Activated CD4-positive, alpha-beta T cell treated with anti-CD3 and anti-CD28 coated beads, Interleukin-2, amount 50 U/mL, for 24 hours (primary cell): ENCODE measurements at places on chromosomes 4 and X.

- no peak for DNase-seq
Observed at GRCh38 chrX:110162867-110163266, 155.0 kb downstream of the AMMECR1 start.

GRCh38 chr4:14318671-14319070, 683.6 kb upstream of the CPEB2 start:
- DNase-seq: no peak

DNA sequence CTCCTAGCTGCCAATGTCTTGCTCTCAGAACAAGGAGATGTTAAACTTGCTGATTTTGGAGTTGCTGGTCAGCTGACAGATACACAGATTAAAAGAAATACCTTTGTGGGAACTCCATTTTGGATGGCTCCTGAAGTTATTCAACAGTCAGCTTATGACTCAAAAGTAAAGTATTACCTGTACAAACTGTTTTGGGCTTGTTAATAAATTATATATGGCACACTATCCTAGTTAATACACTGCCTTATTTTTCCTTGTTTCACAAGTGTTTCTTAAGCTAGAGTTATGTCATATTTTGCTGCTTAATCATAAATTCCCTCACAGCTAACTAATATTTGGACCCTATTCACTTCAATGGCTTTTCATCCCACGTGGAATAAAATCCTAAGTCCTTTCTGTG, 45.3 kb downstream of the STK26 start:
- DNase-seq: no peak

DNA sequence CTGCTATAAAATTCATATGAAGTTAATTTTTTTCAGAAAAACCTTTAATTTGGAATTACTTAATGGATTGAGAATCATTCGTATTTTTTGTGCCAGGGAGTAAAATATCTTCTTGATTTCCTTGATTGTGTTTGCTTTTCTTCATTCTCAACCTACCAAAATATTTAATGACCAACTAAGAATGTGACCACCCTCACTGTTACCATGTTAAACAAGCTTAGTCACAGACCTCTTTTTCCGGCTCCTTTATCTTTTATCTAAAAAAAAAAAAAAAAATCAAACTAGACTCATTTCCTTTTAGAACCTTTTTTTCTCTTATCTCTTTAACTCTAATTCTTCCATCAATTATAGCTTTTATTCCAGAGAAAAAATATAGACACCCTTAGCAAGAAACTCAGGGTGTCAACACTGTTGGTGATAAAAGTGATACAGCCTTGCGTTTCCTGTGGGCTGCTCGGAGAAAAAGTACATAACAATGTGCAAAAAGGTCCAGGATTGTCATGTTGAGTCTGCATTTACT, 20.6 kb upstream of the HPGDS start:
- DNase-seq: no peak

DNA sequence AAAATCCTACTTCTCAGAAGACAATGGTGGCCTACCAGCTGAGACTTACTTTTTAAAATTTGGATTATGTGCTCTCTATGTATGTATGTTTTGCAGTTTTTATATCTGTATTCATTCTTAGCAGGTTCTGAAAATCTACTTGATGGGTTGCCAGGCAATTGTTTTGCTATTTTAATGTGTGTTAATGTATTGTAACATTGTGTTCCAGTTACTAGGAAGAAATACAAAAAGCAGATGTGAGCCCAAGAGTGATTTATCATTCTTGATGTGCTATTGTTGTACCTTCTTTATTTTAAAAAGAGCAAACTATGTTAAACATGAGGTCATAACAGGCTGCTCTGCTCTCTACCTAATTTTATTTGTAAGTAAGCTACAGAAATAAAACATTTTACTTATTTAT, 81.9 kb downstream of the REPS2 start:
- no peak for DNase-seq

DNA sequence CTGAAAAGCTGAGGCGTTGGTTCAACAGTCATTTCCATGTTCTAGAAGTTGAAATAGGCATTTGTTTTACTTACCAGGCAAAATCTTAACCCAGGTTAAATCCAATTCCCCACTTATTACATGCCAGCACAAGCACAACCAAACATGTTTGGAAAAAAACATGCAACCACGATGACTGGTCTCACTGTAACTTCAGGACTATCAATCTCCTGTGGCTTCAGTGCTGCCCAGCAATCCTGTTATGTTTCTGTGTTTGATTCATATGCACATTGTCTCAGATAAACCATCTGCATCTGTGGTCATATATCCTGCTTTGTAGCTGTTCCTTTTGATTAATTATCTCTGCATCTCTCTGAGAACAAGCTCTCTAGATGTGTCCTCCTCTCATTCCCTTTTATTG, 28.3 kb downstream of the PRDM8 start:
- DNase-seq: no peak

- no peak for DNase-seq
Observed at GRCh38 chrX:132467989-132468388, 20.8 kb downstream of the MBNL3 start.

DNA sequence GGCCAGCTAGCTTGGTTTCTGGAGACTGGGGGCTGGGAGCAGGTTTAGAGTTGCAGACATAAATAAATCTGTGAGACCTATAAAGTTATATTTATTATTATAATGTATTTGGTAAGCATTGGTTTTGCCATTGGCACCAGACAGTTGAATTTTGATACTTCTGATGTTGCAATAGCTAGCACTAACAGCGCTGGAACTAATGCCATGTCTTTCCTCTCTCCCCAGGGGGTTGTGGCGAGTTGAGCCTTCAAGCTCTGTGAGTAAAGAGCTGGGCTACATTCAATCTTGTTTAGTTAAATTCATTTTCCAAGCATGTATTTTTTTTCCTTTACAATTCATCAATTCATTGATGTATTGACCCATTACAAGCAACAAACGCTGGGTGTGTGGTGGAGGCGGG, 358.7 kb upstream of the NR3C2 start:
- no peak for DNase-seq

DNA sequence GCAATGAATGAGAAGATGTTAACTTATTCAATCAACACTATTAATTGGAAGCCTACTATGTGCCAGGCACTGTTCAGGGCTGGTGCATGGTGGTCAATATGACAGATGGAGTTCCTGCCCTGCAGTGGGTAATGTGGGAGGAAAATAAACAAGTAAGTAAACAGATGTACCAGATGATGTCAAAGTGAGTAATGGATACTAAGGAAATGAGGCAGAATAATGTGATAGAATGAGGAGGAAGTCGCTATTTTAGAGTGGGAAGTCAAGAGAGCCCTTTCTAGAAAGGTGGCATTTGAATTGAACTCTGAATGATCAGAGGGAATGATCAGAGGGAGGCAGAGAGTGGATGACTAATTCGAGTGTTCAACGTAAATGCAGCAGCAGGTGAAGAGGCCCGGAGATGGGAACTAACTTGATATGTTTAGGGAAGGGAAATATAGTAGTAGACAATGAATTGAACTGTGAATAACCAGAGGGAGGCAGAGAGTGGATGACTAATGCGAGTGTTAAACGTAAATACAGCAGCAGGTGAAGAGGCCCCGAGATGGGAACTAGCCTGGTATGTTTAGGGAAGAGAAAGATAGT, 48.3 kb downstream of the HMGB3 start:
- no peak for DNase-seq

- DNase-seq: no peak
Observed at GRCh38 chrX:30170900-30171299, 44.5 kb upstream of the MAGEB2 start.

DNA sequence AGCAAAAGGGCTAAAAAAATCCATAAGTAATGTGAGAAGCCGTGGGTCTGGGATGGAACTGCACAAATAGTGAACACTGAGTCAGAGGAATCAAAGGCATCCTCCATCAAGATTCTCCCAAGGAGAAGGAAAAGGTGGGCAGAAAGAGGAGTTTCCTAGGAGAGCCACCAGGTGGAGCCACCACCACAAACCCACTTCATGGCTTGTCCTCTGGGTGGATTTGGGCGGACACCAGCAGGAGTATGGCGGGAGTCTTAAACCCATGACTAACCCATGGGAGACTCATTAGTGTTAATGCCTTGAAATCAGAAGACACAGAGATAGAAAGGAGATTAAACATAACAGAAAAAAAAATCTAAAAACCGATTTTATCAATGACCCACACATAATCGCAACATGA, 147.7 kb downstream of the SH3KBP1 start:
- DNase-seq: no peak

DNA sequence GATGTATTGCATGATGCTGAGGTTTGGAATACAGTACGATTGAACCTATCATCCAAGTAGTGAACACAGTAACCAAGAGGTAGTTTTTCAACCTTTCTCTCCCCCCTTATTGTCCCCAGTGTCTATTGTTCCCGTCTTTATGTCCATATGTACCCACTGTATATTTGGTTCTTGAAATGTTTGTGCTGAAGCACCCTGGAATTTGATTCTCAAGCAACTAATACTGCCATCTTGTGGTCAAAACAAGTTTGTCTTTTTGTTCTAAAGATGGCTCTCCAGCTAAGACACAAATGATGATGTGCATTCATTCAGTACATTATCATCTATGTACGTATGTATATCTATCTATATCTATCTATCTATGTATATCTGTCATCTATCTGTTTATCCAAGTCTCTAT, 33.5 kb upstream of the DCX start:
- no peak for DNase-seq

DNA sequence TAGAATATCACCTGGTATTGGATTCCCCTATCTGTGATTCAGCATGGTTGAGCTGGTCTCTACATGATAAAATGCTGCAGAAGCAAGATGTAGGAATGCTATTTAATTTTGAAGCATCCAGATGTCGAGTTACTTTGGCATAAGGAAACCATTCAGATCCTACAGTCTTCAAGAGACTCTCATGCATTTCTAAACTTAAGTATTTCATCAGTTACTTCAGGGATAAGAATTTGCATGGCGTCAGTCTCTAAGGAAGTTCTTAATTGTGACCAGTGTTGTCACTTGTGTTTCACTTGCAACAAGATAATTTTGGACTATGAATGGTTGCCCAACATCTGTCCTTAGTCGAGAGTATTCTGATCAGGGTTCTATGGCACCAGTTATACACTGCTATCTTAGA, 192.4 kb downstream of the CCNG2 start:
- DNase-seq: no peak

DNA sequence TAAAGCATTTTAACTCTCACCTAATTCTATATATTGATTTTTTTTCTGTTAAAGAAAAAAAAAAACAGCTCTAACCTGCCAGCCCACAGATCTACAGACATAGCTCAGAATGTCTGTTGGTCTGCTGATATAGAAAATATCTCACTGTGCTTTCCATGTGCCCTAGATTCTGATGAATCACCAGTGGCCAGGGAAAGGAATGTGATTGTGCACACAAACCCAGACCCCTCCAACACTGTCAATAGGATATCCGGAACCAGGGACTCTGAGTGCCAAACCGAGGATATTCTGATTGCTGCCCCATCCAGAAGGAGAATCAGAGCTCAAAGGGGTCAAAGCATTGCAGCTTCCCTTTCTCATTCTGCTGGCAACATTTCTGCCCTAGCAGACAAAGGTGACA, 12.1 kb upstream of the SCML1 start:
- DNase-seq: no peak
